Activated naive CD8-positive, alpha-beta T cell treated with anti-CD3 and anti-CD28 coated beads, Interleukin-2, amount 50 U/mL, for 24 hours (primary cell): ENCODE measurements at places on chromosomes 2 and 18.
A peak's percentile ranks its signal among the peaks of the same experiment; 100 is the strongest.

- no peak for DNase-seq
Measured at GRCh38 chr2:229088517-229088913, 182.6 kb downstream of the PID1 start.

DNA sequence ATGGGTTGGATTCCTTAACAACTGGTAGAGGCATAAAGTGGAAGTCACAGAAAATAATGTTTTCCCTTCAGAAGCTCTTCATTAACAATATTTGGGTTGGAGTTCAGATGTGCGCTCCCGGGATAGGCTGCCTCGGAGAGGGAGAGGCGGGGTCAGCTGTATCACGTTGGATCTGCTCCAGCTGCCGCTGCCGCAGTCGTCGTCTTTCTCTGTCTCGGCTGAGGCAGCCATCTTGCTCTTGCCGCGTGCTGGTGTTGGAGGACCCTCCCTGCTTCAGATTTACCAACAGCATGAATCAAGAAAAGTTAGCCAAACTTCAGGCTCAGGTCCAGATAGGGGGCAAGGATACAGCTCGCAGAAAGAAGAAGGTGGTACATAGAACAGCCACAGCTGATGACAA lies 35.1 kb downstream of the TANC1 start:
- DNase-seq = no peak

GRCh38 chr2:153221087-153221486 lies 257.5 kb downstream of the RPRM start:
- DNase-seq = no peak

- DNase-seq = no peak
Measured at GRCh38 chr2:27804146-27804545, 32.6 kb downstream of the MRPL33 start.

- DNase-seq = no peak
Measured at GRCh38 chr2:3178578-3179031, 199.0 kb downstream of the EIPR1 start.

- DNase-seq = no peak
Measured at GRCh38 chr18:55449412-55450140, 138.4 kb downstream of the TCF4 start.

DNA sequence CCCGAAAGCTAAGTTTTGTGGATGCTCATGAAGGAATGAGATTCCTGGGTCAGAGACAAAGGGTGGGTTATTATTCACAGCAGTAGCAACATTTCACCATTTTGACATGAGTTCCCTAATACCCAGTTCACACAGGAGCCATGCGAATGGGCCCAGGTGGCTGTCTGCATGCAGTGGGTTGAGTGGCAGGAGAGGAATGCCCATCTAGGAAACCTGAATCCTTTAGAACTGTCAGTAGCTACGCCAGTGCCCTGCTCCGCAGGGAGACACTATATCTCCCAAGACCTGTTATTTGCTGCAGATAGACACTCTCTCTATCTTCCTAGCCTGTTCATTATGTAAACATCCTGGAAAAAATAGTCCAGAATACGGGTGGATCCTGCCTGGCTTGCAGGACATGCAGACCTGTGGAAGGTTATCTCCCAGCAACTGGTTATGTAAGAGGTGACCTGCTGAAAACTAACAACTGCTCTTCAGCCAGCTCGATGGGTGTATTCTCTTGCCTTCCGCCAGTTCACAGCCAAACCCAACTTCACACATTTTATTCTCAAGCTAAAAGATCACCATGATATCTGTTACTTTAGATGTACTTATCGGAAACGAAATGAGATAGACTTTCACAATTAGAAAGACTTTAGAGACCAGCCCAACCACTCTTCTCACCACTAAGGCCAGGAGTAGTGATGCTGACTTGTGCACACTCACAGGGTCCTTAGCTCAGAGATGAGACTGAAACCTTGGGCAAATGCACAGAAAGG lies 59.1 kb downstream of the MBP start:
- DNase-seq = no peak

DNA sequence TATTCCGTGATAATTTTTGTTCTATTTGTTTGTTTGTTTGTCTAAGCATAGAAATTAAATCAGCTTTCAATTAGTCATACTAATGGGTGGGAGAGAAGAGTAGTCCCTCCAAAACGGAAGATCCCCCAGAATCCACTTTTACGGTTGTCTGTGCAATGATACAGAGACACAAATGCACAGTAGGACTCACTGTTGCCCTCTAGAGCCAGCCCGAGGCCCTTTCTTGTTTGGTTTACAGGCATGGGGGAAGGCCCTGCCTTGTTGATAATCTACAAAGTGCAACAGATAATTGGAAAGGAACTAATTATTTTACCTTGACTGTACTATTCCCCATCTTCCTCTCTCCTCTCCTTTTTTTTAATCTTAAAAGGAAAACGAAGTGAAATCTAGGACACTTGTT lies 121.1 kb downstream of the ACOXL start:
- peak; percentile 68 for DNase-seq

- DNase-seq = no peak
Measured at GRCh38 chr2:192657362-192657761, 462.6 kb upstream of the TMEFF2 start.

DNA sequence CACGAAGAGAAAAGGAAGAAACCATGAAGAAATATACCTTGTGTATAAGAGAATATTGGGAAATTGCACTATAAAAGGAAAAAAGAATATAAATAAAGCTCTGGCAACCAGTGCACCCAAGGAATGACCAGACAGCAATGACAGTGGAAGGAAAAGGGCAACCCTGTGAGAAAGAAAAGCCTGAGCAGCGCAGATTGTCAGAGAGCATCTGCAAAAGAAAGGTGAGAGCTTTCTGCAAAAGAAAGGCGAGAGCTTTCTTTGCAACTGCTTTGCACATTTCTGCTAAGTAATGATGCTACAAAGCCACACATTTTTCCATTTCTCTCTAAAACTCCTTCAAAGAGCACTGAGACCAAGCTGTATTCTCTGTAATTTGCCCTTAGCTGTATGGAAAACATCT lies 83.6 kb downstream of the CTNNA2 start:
- no peak for DNase-seq

DNA sequence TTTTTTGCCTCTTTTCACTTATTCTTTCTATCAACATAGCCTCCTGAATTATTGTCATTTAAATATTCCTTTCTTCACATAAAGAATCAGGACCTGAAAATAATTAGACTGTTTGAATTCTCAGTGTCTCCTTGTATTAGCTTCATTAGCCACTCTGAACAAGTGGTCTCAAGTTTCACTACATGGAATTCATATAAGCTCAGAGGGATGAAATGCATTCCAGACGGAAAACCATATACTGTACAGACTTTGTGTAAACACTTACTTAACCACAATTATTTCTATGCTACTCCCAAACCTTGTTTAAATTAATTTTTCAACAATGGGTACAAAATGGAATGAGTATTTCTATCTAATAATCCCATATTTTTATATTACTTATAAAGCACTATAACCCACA lies 53.4 kb downstream of the CHN1 start:
- no peak for DNase-seq

- DNase-seq = no peak
Measured at GRCh38 chr2:101160454-101160853, 9.3 kb upstream of the TBC1D8 start.

GRCh38 chr18:57797209-57797651 lies 5.9 kb downstream of the ATP8B1 start:
- no peak for DNase-seq

DNA sequence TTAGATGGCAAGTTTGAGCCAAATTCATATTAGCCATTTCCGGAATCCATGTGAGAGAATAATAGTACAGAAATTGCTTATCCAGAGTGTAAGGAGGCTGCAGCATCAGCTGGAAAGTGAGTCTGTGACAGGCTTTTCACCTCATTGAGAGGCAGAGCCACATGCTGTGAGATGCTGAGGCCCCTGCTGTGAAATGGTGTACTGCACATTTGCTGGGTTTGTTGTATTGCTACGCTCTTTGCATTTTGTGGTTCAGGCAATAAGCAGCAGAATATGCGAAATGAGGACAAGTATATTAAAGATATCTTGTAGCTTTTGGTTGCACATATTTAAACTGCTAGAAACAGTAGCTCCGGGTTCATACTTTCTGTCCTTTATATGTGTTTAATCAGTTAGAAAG lies 37.0 kb downstream of the NABP1 start:
- no peak for DNase-seq

- DNase-seq = no peak
Measured at GRCh38 chr2:35871672-35872071, 483.9 kb upstream of the CRIM1 start.

DNA sequence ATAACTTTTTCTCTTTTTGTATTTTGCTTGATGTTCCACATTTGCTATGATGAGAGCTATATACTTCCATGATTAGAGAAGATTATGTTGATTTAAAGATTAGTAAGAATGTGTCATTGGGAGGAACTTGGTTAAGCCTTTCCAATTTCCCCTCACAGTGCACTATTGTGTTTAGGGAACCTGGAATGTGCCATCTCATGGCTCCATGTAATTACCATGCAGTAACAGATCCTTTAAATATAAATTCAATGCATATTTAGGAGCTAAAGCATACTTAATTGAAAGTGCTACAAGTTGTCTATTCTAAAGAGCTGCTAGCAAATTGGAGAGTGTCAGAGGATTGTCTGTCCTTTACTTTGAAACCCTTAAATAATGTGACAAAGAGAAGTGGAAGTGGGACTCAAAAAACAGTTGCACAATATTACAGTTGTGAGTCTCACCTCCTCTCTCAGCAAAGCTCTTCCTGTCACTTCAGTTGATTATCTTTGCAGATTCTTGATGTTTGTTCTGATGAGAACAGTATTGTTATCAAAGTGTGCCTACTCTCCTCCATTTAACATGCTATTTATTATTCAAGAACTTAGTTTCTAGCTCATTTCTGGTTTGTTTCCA lies 1162.7 kb upstream of the ZEB2 start:
- DNase-seq = no peak

DNA sequence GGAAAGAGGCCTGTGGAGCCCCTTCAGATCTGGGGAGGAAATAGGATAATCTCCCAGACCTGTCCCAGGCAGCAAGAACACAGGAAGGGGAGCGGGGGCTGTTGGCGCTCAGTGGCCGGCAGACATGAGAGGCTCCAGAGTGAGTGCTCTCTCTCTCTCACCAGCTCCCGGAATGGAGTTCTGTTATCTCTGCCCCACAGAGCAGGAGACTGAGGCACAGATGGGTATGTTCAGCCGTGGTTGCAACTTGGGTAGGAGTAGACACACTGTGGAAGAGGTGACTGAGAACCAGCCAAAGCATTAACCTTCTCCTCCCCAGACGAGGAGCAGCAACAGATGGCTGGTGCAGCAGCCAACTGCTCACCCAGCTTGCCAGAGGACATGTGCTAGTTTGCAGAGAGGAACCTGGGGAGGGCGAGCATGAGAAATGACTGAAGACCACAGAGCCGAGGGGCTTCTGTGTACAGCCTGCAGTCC lies 82.0 kb downstream of the NRP2 start:
- no peak for DNase-seq

- DNase-seq = no peak
Measured at GRCh38 chr2:120486946-120487345, 141.0 kb downstream of the INHBB start.

DNA sequence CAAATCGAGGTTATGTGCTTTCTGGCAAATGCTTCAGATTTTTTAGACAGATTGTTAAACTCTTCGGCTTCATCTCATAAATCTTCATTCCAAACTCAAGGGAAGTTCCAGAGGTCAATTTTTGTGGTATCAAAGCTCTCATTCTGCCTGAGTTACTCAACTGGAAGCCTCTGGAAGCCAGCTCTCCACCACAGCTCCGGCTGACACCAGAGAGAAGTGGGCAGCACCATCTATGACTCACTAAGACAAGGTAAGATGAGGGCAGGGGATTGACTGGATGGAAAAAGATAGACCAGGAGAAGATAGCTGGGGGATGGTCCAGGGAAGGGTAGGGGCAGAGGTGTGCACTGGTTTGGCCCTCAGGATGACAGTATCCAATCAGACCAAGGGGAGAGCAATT lies 137.3 kb upstream of the HNRNPA3 start:
- no peak for DNase-seq

DNA sequence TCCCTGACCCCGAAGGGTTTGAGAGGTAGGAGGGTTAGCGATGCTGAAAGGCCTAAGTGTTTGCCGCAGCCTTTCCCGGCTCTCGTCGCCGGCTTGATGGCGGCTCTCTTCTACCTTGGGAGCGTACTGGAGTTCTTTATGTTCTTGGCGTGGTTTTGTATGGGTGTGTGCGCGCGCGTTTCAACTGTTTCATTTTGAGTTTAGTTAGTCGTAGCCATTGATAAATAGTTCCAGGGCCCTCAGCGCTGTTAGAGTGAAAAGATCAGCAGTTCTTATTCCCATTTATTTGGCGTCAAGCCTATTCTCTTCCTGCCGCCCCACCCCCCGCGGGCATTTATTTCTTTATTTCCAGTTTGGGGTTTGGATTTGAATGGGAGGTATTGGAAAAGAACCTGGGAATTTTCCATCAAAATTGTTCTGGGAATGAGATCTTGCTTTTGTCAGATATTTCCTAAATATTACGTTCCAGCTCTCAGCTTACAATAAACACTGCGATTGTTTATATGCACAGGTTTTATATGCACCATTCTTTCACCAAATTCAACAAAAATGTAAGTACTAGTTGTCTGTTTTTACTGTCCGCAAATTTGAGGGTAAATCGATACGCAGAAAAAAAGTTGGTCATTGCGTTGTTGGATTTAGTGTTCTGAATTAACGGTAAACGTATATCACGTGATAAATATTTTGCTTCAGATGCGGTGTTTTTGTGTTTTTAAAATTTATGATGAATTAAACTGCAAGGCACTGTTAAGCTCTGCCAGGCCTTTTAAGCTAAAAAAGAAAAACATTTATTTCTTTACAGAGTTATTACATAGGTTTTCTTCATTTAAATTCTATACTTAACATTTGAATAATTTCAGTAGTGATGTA lies 954 bp downstream of the CCNT2 start:
- peak; percentile 48 for DNase-seq

DNA sequence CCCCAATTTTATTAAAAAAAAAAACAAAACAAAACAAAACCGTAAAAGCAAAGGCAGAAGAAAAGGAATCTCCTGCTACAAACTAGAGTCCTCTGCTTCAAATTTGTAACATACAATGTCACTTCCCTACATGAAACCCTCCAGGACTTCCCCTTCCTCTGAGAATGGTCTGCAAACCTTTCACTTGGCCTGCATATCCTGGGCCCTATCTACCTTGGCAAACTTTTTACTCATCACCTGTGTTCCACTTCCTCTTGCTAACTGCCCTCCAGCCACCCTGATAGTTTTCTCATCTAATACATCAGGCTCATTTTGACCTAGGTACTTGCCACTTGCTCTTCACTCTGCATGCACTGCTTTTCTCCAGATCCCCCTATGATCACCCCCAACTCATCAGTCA lies 255.5 kb downstream of the ETAA1 start:
- DNase-seq = no peak

GRCh38 chr2:135925571-135925970 lies 49.3 kb upstream of the MCM6 start:
- no peak for DNase-seq

GRCh38 chr2:47039913-47040562 lies 115.1 kb downstream of the STPG4 start:
- DNase-seq = no peak

- DNase-seq = no peak
Measured at GRCh38 chr2:28338046-28338817, 54.4 kb upstream of the FOSL2 start.

DNA sequence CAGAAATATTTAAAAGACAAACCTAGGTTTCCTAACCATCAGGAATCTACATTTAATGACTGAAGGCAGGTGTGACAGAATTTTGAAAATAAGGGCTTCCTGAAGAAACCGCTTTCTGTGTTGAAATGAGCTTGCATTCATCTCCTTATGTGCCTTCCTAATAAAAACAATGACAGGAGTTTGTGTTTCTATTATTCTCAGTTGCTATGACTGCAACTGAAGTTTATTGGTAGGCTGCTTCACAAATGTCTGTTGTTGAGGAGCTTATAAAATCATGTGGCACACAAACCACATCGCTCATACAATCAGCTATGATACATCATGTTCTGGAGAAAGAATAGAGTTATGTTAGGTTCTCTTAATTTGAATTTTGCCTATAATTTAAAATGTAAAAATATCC lies 362.7 kb upstream of the SLC8A1 start:
- no peak for DNase-seq
